ENCODE measurements at places on chromosomes 5 and 9.

- DNase-seq = peak; percentile 17
Observed at GRCh38 chr9:93908591-93909241, 46.4 kb downstream of the BARX1 start.

DNA sequence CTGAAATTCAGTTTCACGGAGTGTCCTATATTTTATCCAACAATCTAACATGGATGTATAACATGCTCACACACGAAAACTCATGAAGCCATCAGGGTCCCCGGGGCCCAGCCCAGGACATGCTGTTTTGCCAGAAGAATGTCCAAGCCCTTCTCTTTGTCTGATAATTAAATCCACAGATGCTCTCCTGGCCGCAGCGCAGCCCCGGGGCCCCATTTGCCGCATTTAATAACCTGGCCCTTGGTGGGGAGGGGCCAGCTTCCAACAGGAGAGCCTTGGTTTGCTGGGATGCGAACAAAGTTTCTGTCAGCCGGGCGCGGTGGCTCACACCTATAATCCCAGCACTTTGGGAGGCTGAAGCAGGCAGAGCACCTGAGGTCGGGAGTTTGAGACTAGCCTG is 30.0 kb downstream of the PLPP7 start:
- DNase-seq = no peak

DNA sequence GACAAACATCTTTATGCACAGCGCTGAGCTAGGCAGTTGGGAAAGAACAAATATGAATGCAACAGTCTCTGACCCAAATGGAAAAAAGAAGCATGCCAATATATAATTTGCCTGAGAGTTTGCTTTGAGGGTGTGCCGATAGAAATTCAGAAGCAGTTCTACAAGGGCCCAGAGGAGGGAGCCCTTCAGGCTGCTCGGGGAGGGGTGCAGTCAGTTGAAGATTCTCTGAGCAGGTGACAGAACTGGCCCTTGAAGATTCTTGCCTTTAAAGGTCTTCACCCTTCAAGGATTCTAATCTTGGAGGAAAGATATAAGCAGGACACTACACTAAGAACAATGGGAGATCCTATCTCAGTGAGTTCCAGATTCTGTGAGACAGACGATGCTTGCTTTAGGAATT is 3.7 kb upstream of the PAPPA start:
- DNase-seq = peak; percentile 22

GRCh38 chr5:52864371-52864770 is 76.7 kb downstream of the ITGA1 start:
- no peak for DNase-seq

Data from activated CD4-positive, alpha-beta T cell treated with anti-CD3 and anti-CD28 coated beads for 48 hours (primary cell).